ENCODE measurements at places on chromosomes 3 and 15. TPM values are rescaled to one million over a fixed set of nuclear protein-coding genes. Genes with fewer than 3 reads are reported as not detected.

DNA sequence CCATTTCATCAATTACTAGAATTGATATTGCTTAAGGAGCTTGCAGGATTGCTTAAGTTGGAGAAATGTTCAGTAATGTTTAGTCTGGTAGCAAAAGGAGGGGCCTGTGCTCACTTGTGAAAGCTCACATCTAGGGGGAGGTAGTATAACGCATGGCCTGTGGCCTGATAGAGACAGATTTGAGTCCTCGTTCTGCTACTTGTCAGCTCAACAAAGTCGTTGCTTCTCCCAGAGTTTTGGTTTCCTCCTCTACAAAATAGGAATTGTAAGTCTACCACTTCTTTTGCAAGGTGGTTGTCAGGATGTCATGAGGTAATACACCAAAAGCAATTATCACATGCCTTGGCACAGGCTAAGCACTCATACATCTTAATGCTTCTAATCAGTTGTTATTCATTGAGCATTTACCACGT, 1.3 kb downstream of the ST3GAL6 start:
- no peak for DNase-seq

- peak; percentile 76 for DNase-seq
Measured at GRCh38 chr15:40847223-40847961, 3.5 kb downstream of the SPINT1 start.

DNA sequence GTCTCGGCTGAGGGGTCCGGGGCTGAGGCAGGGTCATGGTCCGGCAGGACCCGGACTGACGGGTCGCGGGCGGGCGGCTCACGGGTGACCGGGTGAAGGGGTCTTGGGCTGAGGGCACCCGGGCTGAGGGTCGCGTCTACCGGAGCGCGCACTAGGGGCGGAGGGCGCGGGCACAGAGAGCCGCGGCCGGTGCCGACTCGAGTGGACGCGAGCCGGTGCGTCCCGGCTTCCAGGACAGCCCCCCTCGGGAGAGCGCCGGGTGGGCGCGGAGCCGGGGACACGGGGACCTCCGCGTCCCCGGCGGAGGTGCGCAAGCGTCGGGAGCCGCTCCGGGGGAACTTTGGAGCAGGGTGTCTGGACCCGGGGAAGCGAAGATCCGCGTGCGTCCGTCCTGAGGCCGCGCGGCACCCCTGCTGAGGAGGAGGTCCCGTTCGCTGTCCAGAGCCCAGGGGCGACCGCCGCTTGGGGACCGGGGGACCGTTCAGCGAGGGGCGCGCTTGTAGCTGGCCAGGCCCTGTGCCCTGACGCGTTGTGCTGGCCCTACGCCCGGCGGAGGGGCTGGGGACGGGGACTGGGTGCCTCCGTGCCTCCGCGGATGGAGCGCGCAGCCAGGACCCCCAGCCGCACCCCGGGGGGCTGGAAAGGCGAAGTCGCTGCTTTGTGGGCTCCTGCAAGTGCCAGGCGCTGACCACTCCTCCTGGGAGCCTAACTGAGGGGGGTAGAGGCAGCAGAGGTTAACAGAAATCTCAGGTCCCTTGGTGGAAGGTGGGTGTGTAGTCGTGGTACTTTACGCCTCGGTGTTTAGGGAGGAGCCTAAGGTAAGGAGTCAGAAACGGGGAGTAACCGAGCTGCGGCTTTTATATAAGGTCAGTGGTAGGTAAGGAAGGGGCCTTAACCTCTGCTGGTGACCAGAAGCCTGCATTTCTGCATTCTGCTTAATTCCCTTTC, at the start of gene PPARG:
Gene PPARG (plus strand): TSS at position 889 of the 948 bp plus-strand sequence. CDS start 90,642 bp downstream, outside the sequence.
- DNase-seq, result peak; percentile 68

GRCh38 chr15:78991476-78991875, 46.6 kb upstream of the CTSH start:
- no peak for DNase-seq

- peak; percentile 38 for DNase-seq
Measured at GRCh38 chr3:197828-198491, 1.4 kb downstream of the CHL1 start.

DNA sequence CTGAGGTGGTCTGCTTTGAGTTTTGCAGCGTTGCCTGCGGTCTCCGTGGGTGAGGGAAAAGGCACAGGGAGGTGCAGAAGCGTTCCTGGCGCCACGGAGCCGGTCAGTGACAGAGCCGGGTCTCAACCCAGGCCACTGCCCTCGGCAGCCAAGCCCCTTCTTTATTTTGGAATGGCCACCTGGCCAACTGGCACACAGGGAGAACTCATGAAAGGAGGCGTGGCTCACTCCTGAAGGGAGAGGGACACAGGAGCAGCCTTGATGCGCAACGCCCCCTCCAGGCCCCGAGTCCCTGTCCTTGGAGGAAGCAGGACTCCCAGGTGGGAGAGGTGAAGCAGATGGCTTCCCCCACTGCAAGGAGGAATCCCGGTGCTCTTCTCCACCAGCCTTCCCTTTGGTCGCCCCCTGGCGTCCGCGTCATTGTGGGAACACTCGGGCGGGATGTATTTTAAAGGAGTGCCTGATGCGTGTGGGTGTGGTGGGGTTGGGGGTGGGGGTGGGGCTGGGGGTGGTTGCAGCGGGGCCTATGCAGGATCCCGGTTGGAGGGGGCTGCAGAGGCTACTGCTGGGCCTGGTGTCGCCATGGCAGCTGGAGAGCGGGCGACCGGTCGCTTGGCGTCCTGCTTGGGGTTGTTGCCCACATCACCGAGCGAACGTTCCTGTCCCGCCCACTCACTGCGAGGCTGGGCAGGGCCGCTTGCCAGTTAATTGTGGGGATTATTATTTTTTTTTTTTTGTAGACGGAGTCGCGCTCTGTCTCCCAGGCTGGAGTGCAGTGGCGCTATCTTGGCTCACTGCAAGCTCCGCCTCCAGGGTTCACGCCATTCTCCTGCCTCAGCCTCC, 32.6 kb downstream of the APBA2 start:
- DNase-seq, result peak; percentile 81

DNA sequence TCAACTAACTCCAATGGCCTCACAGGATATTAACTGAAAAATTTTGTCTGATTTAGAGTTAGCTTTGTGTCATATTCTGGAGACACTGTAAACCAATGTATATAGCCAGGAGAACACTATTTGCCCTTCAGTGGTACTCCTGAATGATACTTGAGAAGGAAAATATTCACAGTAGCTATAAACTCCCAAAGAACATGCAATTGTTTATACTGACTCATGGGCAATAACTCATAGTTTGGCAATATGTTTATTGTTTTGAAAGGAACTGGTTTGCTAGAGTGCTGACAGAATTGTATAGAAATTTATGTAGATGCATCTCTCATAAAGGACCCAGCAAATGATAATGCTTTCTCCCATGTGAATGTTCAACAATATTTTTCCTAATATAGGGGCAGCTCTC, 537.6 kb downstream of the PLOD2 start:
- DNase-seq, result no peak

GRCh38 chr3:171088964-171089754, 62.6 kb upstream of the SLC2A2 start:
- DNase-seq, result peak; percentile 5

GRCh38 chr3:37450561-37450960, 276.2 kb upstream of the LRRFIP2 start:
- DNase-seq, result no peak

DNA sequence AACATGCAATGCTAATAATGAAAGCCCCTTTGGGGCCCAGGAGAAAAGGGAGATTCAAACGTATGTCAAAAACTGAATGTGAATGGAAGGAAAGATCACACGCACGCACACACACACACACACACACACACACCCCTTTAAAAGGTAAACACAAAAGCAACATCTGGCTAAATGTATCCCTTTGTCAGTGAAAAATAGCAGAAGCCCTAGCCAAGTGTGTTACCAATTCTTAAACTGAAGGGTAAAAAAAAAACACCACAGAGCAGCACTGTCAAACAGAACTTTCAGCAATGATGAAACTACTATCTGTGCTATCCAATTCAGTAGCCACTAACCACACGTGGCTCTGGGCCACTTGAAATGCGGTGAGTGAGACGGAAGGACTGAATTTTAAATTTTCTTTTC, 4.9 kb downstream of the RFTN1 start:
- no peak for DNase-seq

DNA sequence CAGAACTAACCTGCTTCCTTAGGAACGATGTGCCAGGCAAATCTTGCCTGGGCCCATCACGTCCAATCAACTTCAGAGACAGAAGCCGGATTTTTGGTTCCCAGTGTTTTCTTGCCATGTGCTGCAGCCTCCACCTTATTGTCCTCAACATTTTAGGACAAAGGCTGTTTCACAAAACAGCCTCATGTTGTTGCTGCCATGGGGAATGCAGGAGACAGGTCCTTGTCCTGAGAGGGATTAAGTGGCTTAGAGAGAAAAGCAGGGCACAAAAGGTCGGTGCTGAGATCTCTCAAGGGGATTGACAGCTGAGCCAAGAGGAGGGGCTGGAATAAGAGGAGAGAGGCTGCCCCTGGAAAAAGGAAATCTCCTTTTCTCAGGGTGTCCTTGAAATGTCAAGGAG, 11.3 kb upstream of the NMNAT3 start:
- DNase-seq, result peak; percentile 95

DNA sequence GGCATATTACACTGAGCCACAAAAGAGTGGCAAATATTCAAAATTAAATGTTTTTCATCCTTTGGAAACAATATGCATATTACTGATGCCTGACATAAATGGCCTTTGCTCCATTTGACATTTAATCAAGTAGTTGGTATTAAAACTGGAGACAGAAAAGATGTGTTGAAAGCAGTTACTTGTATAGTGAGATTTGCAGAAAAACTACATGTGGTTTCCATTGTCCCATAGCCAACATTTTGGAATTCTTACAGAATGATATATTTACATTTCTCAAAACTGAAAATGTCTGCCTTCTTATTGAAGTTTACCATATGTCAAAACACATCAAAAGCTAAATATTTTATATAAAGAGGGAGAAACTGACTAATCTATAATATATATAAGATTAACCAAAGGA, 21.6 kb downstream of the SHOX2 start:
- DNase-seq, result no peak

DNA sequence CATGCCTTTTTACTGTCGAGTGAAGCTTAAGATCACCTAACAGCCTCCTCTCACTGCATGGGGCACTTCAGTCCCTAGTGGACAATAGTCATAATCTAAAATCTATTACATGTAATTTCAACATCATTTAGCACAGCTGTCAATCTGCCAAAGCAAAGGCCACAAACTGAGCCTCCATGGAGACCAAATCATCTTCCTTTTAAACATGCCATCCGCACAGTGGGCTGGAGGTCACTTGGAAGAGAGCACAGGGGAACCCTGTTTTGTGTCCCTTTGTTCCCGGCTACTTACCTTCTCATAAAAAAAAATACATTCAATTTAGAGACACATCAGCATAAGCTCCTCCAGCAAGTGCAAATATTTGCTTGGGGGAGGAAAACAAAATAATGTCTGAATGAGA, 167.3 kb downstream of the SQOR start:
- DNase-seq, result peak; percentile 20

DNA sequence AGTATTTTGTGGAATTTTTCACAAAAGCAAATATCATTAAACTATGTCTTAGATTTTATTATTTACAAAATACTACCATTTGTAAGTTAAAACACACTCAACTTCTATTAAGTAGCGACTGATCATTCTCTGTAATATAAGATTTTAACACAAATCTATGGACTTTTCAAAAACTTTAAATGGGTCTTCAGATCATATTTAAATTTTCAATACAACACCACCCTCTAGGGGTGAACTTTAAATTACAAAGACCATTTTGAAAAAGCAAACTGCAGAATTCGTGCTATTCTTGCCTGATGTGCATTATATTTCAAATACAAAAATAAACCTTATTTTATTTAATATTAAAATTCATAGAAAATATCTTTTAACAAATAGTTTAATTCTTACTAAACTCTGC, 8.2 kb upstream of the VGLL4 start:
- DNase-seq, result peak; percentile 36

DNA sequence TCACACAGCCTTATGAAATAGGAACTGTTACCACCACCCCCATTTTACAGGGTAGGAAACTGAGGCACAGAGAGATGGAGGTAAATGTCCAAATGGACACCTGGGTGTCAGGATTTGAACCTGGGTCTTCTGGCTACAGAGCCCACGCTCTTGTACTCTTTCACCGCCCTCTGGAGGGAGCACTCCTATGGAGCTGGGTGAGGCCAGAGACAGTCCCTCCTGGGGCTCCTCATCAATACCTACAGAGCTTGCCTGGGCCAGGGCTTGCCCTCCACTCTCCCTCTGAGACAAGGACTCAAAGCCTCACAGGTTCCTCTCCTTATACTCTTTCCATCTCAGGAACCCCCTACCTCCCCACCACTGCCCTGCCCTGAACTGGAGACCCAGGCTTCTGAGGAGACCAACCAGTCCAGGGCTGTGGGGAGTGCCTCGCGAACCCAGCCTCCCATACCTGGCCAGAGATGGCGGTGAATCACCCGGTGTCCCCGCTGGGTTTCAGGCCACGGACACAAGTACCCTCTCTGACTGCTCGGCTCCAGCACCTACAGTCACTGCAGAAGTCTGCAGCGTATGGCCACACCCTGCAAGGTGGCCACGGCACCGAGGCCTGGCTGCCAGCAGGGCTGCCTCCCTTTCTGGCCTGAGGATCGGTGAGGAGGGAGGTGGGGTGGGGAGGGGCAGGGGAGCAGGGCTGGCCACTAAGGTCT, 22.1 kb upstream of the ATP2B2 start:
- no peak for DNase-seq

DNA sequence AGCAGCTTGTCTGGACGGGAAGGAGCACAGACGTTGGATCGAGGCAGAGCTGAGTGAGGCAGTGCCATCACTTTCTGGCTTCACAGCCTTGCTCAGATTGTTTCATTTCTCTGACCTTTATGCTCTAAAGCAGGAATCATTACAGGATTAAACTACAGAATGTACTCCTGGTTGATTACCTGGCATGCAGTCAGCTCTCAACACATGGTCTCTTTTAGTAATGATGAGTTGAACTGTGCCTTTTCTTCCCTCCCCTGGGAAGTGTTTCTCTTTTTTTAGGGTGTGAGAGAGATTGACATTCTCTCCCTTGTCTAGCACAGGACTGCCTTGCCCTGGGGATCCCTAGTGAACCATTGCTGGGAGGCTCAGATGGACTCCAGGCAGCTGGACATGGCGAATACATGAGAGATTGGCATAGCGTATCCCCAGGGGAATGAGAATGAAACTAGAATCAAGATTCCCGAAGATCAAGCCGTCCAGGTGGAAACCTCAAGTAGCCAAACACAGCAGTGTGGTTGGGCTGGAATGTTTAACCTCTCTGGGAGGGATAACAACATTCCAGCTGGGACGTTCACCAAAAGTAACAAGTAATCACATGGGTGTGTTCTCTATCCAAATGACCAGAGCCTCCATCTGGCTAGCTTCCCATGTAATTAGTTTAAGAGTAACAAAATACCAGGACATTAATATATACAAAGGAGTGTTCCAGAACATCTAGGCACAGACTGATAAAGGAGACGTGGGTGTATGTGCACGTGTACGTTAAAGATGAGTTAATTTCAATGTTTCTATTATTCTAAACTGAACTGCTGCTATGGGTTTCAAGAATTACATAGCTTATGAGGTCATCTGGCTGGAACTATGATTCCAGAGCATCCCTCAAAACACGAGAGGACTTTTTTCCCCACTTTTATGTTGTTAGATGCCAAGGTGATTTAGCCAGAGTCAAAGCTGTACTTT, 118.6 kb upstream of the NR2E3 start:
- peak; percentile 16 for DNase-seq

Gene SIDT1
- not detected for total RNA-seq

Gene SLC6A1
- total RNA-seq, result 0.52 TPM

Gene STXBP5L
- total RNA-seq, result 2.3 TPM

Gene DNAH12
- total RNA-seq, result 0.02 TPM

Gene ISLR2
- total RNA-seq, result not detected

Gene GPR149
- not detected for total RNA-seq

Gene SLC28A2
- total RNA-seq, result not detected

Gene TLR9
- total RNA-seq, result not detected

Gene TRAIP
- total RNA-seq, result 32.2 TPM
